ENCODE measurements at places on chromosomes 7 and 10.

GRCh38 chr7:102064361-102065025, 222.2 kb upstream of the SH2B2 start:
- peak; percentile 50 for DNase-seq

DNA sequence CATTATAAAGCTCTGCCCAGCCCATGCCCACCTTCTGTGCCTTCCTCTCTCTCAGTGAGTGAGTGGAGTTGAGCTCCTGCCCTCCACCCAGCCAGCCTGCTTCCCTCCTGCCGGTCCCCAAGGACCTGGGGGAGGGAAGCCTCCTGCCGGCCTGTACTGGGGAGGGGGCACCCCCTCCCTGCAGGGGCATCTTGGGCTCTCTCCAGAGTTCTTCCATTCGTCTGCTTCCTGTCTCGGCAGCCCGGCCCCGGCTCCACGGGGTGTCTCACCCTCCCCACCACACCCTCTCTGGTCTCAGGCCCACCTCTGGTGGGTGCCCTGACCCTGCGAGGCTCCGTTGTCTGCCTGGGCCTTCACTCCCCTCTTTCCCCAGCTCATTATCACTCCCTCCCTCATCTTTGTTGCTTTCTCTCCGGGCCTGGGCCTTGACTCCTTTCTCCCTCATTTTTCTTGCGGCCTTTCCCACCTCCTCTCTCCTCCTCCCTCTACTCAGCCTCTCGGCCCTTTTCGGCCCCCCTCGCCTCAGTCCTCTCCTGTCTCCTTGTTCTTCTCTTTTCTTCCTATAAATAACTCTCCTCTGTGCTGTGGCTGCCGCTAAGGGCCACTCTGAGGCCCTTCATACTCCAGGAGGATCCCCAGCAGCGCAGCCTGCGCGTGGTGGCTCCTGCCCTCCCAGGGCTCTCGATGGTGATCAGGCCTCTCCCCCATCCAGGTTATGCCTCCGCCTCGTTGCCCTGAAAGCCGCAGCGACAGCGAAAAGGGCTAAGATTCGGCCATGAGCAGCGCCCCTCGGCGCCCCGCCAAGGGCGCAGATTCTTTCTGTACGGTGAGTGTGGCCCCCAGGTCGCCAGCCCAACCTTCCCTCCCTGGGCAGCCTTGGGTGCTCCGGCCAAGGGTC, 2.1 kb downstream of the SLC4A2 start:
- no peak for DNase-seq

- DNase-seq, result no peak
Observed at GRCh38 chr10:6199131-6199733, 3.5 kb upstream of the PFKFB3 start.

DNA sequence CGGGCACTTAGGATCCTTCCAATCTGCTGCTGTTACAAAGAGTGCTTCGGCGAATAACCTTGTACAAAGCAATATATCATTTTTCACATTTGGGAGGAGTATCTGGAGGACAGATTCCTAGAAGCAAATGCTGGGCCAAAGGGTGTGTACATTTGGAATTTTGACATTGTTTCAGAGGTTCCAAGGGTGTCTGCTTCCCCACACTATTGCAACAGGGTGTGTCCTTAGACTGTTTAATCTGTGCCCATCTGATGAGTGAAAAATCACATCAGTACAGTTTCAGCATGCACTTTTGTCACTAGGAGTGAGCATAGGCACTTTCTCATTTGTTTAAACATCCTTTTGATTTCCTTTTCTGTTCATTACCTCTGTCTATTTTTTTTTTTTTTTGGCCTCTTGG, 8.6 kb upstream of the ELFN1 start:
- DNase-seq, result no peak

GRCh38 chr10:13091801-13092200, 8.2 kb upstream of the OPTN start:
- DNase-seq, result no peak

- DNase-seq, result no peak
Observed at GRCh38 chr7:130444234-130444633, 3.4 kb upstream of the CEP41 start.

DNA sequence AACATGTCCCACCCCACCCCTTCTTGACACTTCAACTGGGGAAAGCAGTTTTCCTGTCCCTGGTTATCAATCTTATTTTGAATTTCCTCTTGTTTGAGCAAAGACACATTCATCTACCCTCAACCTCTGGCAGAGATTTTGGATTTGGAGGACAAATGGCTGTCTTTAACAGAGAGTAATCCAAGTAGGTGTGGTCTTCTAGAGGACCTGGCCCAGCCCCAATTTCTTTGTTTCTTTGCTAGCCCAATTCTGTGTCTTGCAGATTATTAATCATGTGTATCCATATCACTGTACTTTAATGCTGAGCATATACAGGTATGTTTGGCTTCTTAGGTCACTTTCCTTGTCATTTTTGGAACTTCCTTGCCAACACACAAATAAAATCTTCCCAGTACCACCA, 58.8 kb upstream of the ADCY1 start:
- DNase-seq, result no peak

DNA sequence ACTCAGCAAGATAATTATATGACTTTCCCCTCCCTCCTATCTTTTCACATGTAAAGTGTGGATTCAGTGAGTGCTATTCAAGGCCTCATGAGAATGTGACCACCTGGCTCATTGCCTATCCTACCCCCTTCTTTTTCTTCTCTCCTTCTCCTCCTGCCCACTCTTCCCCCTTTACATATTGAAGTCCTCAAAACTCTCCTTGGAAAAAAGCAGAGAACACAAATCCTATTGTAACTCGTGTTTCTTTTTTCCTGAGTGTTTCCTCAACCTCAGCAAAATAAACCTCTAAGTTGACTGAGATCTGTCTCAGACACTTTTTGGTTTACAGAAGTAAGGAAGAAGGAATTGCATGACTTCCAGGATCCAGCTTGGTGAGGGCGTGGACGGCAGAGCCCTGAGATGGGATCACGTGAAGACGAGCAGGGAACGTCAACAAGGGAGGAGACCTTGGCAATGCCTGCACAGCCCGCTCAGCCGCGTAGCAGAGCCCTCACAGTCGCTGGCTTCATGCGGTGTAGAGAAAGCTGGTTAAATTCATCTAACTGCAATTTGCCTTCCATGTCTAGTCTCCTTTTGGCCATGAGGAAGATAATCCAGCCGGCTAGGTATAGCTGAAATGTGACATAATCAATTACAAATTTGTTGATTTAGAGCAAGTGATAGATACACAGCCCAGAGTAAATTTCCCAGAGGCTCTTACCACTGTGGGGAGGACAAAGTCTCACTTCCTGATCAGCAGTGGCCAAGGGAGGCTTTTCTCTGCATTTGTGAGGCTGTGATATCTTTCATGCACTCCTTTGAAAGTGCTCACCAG, 75.7 kb downstream of the LYZL2 start:
- DNase-seq, result no peak

DNA sequence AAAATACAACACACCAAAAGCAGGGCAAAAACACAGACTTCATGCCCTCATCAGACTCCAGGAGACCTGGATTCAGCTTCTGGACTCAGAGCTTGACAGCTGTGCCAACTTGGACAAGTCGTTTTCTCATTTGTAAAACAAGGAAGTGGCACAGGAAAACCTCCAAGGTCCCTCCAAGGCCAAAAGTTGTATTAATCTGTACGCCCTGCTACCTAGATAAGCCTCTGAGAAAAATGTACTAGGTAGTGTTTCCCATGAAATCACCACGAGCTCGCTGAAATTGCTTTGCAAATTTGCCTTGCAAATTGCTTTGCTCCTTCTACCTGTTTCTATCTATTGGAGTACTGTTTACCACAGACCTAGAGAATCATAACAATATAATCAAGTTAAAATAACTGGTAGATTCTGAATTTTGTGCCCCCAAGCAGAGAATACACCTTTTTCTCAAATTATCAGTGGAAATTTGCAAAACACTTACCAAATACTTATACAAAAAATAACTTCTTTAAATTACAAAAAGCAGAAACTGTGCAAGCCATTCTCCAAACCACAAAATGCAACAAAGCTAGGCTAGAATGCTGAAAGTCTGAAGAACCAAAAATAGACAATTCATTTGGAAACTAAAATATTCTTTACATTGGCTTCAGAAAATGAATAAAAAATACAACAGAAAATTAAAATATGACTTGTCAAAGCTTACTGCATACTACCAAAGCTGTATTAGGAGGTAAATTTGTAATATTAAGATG, 158.1 kb upstream of the CHST15 start:
- DNase-seq, result no peak

DNA sequence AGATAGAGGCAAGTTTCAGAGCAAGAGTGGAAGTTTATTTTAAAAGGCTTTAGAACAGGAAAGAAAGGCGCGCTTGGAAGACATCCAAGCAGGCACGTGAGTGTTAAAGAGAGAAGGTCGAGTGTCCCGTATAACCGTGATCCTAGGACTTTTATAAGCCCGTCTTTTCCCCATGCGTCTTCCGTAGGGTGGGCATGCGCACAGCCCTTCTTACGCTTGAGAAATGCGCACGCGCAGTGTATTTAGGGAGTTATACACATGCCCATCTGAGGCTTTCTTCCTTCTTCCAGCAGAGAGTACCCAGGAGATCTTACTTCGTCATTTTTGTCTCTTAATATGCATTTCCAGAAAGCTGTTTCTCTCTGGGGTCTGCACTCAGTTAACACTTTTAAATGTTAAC, 52.4 kb downstream of the CALD1 start:
- DNase-seq, result peak; percentile 14

- DNase-seq, result no peak
Observed at GRCh38 chr7:125592331-125592730, 662.7 kb upstream of the POT1 start.

DNA sequence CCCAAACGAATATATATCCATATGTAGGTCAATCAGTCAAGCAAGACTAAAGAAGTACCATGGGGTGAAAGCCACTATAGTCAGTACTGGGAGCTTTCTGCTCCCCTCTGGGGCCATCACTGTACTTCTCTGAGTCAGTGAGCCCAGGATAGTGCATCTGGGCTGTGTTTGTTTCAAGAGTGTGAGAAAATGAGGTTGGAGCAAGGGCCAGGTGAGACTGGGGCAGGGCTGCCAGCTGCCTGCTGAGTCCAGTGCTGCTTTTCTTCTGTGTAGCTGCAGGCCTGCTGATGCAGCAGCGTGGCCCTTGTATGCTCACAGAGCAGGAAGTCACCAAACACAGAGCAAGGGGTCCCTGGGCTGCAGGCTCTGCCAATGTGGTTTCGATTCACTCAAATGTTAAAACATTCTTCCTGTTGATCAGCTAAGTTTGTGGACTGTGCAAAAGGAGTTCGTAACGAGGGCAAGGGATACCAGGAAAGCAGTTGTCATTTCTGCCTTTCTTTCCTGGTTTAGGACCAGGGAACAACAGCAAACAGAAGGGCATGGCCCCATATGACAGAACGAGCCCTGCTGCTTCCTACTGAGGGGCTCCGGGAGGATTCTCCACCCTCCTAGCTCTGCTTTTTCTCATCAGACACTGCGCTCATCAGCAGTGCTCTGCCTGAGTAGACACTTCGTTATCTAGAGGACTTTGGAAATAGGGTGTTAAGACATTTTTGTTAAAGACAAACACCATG, 65.4 kb upstream of the TNS3 start:
- DNase-seq, result peak; percentile 32

GRCh38 chr7:73621168-73622063, 2.9 kb downstream of the MLXIPL start:
- no peak for DNase-seq

- DNase-seq, result no peak
Observed at GRCh38 chr7:36019980-36020379, 133.1 kb upstream of the EEPD1 start.

GRCh38 chr10:119301397-119301796, 94.0 kb downstream of the GRK5 start:
- DNase-seq, result no peak

GRCh38 chr7:100102950-100103840, 1.8 kb downstream of the AP4M1 start:
- DNase-seq, result no peak

DNA sequence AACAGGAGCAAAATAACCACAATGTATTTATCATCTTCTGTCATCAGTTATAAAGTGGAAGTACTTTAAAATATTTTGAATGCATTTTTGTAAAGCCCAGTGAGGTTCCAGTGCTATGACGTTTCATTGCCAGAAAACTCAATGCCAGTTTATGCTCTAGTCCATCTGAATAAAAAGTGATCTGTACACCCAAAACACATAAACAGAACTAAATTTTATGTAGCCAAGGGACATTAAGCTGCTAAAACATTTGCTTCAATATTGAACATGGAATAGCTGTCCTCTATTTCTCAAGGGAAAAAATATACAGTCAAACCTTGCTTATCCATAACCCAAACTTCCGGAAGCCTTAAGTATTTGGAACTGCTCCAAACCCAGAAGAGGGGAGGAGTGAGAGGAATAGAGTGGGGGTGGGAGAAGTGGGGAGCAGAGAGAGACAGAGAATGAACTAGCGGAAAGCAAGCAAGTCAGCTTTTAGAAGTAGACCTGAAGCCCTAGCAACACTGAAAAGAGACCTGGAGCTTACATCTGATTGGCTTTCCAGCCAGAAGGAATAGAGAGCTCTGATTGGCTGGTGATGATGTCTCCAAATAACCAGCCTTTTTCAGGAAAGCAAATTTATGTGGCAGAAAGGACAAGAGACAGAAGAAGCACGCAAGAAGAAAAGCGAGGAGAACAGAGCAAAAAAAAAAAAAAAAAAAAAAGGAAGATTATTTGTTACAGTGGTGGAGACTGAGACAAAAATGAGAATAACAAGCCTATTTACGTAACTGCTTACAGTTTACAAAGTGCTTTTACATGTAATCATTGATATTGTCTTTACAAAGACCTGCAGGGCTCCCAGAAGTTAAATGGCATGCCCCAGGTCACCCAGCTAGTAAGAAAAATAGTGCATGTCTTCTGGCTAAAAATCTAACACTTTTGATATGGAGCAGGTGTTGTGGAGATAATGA, 196.0 kb downstream of the RNLS start:
- DNase-seq, result peak; percentile 81

- no peak for DNase-seq
Observed at GRCh38 chr10:60803433-60803832, 25.2 kb downstream of the CDK1 start.

DNA sequence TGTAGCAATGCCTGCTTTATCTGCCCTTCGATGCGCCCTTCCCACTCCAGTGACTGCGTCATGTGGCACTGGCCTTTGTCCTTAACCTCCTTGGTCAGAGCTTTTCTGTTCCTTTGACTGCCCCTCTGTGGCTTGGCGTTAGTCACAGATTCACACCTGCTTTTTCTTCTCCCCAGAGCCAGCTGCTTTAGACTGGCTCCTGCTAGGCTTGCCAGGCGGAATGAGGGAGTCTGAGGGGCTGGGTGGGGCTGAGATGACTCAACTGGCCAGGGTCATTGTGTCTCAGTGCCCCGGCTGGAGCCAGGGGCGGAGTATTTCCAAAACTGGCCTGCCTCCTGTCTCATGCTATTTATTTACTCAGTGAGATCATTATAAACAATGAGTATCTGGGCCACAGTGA, 194.1 kb downstream of the EMX2 start:
- DNase-seq, result no peak

GRCh38 chr10:27998178-27998953, 513 bp downstream of the ODAD2 start:
- no peak for DNase-seq

- no peak for DNase-seq
Observed at GRCh38 chr7:81138870-81139269, 220.0 kb upstream of the SEMA3C start.

DNA sequence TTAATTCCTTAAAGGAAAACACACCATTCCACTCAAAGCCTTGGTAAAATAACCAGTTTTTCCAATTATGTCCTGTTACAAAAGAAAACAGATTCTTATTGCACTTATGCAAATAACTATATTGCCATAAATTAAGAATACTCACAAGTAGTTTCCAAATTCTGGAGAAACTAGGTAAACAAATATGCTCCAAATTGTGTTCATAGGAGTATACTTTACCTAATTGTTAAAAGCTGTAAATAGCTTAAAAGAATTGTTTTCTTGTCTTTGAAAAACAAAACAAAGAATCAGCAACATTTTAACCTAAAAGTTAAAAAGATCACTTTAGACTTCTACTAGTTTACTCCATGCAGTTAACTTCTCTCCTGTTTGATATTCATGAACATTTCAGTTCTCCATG, 38.9 kb upstream of the LRGUK start:
- no peak for DNase-seq

Measured in pons (tissue), 1 donor.